ENCODE measurements at places on chromosomes 4 and X. TPM values are rescaled to one million over a fixed set of nuclear protein-coding genes. Genes with fewer than 3 reads are reported as not detected.

GRCh38 chr4:28754376-28754775 is 1893.7 kb downstream of the STIM2 start:
- no peak for DNase-seq

DNA sequence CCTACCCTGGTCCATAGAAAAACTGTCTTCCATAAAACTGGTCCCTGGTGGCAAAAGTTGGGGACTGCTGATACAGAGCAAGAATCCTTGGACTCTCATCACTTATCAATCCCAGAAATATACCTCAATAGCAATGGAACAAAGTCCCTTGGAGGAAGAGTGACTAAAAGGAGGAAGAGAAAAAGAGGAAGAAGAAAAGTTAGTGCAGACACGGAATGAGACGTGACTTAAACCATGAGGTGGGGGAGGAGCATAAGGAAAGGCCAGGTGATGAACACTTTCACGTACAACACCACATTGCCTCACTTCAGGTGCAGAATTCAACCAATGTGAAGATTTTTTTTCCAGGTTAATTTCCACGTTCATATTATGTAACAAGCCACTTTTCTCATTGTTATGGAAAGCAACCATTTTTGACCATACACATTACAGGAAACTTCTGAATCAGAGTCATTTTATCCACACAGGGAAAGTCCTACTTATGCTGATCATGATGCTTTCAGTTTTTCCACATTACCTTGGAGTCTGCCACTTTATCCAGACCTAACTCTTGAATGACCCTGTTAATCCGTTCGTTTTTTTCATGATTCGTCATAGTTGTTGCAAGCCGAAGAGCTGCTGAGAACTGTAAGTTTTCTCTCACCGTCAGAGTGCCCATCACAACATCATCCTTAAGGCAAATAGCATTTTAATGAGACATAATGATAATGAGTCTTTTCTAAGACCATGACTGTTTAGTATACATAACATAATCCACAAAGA is 27.7 kb downstream of the ABCG2 start:
- no peak for DNase-seq

- peak; percentile 94 for DNase-seq
Measured at GRCh38 chr4:98995183-98996055, at the start of gene METAP1. Gene METAP1 (plus strand): TSS chr4:98995721. CDS start chr4:98995754, 33 bp downstream.

- DNase-seq: peak; percentile 33
Measured at GRCh38 chrX:119573840-119574393, 446 bp upstream of the UBE2A start.

GRCh38 chrX:46770000-46770816 is 11.3 kb upstream of the SLC9A7 start:
- no peak for DNase-seq

GRCh38 chr4:80312124-80312523 is 23.4 kb upstream of the CFAP299 start:
- no peak for DNase-seq

DNA sequence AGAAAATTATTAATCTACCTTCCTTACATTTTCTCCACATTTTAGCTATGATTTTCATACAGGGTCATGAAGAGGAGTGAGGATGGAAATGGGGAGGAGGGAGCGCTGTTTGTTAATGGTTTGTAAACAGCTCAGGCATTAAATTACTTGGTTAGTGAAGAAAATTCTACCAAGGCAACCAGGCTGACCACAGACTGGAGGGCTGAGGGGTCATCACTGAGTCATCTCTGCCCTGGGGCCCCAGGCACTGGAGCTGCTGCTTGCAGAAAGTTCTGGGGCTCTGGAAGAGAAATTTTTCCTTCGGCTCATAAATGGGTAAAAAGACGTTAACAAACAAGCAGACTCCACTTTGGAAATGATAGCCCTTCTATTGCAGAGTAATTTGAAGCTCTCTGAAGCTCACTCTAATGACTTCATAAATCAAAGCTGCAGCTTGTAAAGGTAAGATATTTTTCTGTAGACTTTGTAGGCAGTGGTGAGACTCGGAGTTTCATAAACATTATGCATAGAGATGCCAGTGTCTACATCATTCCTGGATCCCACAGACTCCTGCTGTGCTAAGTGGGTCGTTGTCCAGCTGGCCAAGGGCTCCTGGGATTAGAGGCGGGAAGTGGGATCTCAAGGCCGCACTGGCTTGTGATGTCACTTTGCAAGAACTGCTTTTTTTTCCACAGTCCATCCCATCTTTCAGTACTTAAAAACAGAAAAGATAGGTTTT is 159.6 kb downstream of the PTTG2 start:
- no peak for DNase-seq

- no peak for DNase-seq
Measured at GRCh38 chrX:68087526-68087925, 345.8 kb downstream of the OPHN1 start.

GRCh38 chr4:144868309-144868708 is 222.4 kb downstream of the HHIP start:
- no peak for DNase-seq

DNA sequence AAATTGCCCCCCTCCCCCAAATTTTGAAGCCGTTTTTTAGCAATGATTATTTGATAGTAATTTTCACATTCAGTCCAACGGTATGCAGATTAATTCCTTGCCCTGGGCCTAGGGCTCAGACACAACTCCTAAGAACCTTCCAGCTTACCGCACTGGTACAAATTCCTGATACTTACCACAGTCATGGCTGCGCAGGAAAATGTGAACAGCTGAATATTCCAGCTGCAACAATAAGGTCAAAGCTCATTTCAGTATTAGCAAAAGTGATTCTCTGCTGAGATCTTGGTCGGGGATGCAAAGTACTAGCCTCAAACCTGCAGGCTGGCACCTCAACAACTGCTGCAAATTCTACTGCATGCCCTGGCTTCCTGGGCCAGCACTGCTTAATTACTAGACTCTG is 3.0 kb downstream of the ATP11C start:
- DNase-seq: no peak

- no peak for DNase-seq
Measured at GRCh38 chr4:175106301-175106700, 188.1 kb downstream of the ADAM29 start.

DNA sequence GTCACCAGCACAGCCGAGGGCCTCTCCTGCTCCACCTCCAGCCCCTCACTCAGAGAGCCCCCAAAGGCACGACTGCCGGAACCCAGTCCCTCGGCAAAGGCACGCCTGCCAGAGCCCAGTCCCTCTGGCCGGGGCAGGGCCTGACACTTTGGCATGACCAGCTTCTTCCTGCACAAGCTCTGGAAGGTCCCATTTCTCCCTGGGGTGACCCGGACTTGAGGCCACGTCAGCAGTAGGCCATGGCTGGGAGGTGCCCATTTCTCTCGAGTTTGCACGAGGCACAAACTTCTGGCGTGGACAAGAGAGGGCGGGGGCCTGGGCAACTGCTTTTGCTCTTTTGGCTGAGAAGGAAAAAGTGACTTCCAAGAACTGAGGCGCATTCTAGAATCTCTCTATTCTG is 62.2 kb upstream of the GPR78 start:
- no peak for DNase-seq

- no peak for DNase-seq
Measured at GRCh38 chrX:9859711-9860555, 73.7 kb downstream of the SHROOM2 start.

- no peak for DNase-seq
Measured at GRCh38 chrX:48785186-48785539, 1.2 kb upstream of the GATA1 start.

- DNase-seq: no peak
Measured at GRCh38 chr4:152154433-152154832, 381.5 kb downstream of the FBXW7 start.

Gene PAGE5
- total RNA-seq: not detected

Gene SMR3B
- total RNA-seq: not detected

Gene MAGEA2
- not detected for total RNA-seq

Gene SAP30
- 10.0 TPM for total RNA-seq

Gene SNCA
- total RNA-seq: 292 TPM

Gene AFM
- 40.1 TPM for total RNA-seq

Gene SPON2
- 80.3 TPM for total RNA-seq
